ENCODE measurements at places on chromosomes 12 and 14.
A peak's percentile ranks its signal among the peaks of the same experiment; 100 is the strongest.

GRCh38 chr12:68203460-68203875 is 22.1 kb downstream of the IL26 start:
- DNase-seq: peak; percentile 55

DNA sequence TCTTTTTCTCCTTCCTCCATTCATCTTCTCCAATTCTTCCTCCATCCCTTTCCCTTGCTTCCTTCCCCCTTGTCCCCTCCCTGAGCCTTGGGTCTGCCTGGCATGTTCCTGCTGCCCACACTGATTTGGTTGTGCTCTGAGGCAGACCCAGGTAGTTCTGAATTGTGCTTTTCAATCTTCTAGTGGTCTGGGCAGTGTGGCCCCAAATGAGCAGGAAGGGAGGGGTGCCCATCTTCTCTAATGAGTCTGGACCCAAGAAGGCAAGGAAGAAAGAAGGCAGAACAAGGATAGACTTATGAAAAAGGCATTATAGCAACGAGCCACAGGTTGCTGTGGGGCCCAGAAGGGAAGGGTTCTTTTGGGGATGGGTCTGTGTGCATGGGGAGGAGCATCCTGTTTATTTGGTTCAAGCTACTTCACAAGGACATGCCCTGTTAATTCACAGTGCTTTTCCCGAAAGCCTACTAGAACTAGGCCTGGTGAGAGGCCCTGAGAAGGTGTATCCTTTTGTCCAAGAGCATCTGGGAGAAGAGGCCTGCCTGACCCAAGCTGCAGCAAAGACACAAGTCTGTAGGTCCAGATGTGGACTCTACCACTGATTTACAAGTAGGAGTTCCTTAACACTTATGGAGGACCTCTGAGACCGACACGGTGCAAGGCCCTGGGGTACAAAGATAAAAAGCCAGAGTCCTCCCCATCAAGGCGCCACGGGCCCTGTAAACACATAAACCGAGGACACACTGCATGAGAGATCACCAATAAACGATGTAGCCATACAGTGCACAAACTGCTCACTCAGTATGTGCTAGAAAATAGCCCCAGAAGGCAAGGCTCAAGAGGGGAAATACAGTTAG is 1.1 kb upstream of the SUSD6 start:
- no peak for DNase-seq

DNA sequence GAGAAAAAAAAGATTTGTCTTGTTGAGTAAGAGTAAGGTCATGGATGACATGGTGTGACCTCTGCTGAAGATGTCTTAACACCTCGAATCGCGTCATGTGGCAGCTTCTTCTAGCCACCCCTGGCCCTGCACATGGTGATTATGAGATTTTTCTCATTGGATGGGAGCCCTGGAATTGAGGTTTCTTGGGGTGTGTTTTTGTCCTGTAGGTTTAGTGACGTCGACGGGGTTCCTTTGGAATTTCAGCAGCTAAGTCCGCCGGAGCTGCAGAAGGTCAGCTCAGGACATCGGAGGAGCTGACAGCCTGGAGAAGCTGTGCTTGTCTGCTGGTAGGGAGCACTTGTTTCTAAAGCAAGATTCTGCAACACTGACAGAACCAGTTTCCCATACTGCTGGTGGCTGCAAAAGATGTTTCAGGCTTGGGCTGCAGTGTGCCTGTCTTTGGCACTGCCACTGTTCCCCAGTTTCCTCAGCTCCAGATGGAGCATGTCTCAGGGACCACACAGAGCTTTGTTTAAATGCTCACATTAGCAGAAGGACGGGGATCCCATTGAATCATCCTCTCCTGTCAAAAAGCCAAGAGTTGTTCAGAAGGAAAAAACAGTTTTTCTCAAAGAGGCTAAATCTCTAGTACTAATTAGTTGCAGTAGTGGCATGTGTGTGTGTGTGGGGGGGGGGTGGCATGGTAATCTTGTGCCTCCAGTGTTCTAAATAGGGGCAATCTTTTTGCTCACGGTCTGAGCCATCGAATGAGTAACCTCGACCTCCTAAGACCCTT is 5.2 kb upstream of the FOS start:
- DNase-seq: no peak

- no peak for DNase-seq
Measured at GRCh38 chr12:123253641-123254459, 17.8 kb downstream of the CDK2AP1 start.

DNA sequence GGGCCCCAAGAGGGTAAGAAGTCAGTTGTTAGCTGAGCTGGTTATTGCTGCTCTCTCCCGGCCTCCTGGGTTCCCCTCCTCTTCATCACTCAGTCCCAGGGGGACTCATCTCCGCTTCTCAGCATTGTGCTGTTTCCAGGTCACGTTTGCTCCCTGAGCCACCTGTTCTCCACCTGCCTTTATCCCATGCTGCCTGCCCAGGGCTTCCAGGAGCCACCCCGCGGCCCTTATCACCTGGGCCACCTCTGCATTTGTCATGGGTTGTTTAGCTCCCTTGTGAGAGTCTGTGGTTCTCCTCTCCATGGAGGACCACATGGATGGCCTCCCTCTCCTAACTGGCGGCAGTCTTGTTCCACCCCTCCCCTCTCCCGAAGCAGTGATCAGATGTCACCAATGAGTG is 36.0 kb downstream of the SYNDIG1L start:
- no peak for DNase-seq

All from activated CD4-positive, alpha-beta T cell treated with anti-CD3 and anti-CD28 coated beads, Interleukin-2, Interleukin-4, amounts not matched to agents 100 ng/mL and 50 ng/mL, durations not matched to agents 16 hours and 8 hours (primary cell).